ENCODE measurements at places on chromosomes 6 and 20.

DNA sequence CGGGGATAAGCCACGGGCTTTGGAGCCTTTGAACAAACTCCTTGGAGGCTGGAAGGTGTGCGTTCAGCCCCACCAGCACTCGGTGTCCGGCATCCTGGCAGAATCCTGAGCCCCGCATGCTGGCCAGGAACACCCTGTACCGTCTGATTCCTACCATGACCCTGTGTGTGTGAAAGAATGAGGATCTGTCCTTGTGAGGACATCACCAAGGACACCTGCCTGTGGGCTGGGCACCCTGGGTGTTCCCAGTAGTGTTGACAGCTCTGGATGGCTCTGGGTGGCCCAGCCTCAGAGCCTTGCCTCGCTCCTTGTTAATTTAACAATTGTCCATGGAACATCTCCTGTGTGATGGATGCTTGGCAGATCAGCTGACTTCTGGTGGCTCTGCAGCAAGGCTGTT lies 234.3 kb downstream of the QKI start:
- DNase-seq: no peak

DNA sequence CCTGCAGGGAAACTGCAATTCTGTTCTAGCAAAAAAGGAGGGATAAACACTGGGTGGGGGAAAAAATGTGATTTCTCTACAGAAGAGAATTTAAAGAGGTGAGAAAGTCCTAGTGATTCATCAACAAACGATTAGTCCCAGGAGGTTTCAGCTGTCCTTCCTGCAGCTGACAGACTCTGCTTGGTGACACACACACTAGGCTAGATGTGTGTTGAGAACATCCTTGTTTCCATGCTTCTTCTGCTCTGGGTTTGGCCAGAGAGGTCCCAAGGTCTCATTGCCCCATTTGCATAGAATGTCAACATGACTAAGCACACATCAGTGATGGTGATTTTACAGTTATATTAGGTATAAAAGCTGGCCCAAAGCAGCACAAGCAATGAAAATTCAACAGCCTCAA lies 258.3 kb downstream of the NFATC2 start:
- DNase-seq: no peak

- DNase-seq: no peak
Observed at GRCh38 chr6:144673807-144674206, 388.7 kb downstream of the UTRN start.

- no peak for DNase-seq
Observed at GRCh38 chr6:16354692-16355091, 116.3 kb downstream of the GMPR start.

- no peak for DNase-seq
Observed at GRCh38 chr6:115540077-115540869, 520.4 kb downstream of the FRK start.

- DNase-seq: no peak
Observed at GRCh38 chr20:52200870-52201269, 9.3 kb upstream of the ZFP64 start.

- DNase-seq: no peak
Observed at GRCh38 chr6:124694139-124694705, 268.0 kb upstream of the RNF217 start.

DNA sequence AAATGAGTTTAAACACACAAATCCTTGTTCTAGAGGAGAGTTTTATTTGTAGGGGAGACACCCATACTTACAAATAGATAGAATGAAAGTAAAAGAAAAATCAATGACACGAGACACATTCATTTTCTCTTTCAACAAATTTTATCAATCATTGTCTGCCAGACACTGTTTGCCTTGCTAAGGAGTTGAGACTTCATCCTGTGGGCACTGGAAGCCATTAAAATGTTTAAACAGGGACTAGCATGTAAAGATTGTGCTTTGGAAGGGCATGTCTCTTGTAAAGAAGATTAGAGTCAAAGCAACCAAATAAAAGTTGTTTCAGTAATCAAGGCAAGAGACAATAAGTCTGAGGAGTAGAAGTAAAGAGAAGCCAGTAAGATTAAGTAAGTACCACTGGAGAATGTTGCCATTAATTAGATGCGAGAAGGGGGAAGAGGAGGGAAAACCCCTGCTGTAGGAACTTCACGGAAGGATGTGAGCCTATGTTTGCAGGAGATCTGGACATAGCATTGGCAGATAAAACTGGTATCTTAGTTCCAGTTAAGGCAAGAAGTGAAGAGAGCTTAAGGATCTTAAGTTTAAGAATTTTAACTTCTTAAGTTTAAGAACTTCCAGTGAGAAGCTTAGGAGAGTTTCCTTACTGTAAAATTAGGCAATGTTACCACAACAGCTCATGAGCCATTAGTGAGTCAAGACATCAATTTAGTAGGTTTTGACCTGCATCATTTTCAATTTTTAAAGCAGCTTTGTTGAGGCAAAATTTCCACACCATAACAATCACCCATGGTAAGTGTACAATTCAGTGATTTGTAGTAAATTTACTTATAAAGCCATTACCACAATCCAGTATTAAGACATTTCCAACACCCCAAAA lies 117.0 kb upstream of the UST start:
- DNase-seq: no peak

DNA sequence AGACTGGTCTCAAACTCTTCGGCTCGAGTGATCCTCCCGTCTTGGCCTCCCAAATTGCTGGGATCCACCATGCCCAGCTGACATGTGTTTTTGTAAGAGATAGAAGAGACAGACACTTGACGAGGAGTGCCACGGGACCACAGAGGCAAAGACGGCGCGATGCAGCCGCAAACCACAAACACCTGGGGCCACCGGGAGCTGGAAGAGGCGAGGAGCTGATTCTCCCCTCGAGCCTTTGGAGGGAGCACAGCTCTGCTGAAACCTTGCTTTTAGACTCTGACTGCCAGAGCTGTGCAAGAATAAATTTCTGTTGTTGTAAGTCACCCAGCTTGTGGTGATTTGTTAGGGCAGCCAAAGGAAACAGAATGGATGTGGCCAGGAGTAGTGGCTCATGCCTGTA lies 46.9 kb downstream of the TFAP2C start:
- no peak for DNase-seq

GRCh38 chr6:25746968-25747367 lies 7.6 kb upstream of the SLC17A4 start:
- no peak for DNase-seq

- no peak for DNase-seq
Observed at GRCh38 chr6:10659699-10660348, 34.6 kb downstream of the C6orf52 start.

DNA sequence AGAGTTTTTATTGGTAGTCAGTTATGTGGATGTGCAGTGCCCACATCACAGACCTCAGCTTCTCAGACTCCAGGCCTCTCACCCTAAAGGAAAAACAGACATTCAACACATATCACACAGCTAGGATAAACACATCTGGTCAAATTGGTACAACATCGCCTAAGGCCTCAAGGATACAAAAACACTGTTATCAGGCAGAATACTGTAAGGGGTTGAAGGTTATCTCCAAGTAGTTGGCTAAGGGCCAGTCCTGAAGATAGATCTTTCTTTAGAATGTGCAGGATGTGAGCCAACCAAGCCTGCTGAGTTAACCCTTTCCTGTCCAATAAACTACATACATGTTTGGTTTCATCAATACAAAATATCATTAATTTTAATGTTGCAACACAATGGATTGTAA lies 308.4 kb upstream of the GJE1 start:
- no peak for DNase-seq

DNA sequence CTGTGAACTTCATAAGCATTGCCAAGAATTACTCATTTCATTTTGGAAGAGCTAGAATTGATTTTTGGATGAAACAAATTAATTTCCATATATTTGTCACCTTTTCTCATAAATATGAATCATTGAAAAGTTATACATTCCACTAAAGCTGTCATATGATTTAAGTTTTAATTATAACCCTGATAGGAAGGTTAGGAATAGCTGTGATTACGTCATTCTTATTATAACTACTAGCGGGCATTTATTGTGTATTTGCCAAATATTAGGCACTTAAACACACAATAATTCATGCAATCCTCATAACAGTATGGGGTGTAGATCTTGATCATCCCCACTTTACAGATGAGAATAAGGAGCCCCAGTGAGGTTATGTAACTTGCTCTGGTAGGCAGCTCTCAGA lies 77.4 kb upstream of the ENPP5 start:
- DNase-seq: no peak

DNA sequence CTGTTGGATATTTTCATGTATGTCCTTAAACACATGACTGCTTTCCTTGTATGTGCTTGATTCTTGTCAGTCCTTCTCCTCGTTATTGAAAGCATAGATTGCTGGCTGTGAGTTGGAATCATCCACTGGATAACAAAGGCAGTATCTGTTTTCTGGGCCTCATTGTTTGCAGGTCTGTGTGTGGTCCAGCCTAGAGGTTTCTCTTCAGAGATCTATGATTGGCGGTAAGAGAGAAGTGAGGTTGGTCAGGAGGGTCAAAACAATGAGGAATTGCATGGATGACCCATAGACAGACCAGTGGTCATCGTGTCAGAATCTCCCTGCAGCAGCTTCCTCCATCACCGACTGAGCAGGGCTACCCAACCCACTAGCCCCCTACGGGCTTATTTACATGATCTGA lies 915.0 kb downstream of the KIF16B start:
- DNase-seq: no peak

DNA sequence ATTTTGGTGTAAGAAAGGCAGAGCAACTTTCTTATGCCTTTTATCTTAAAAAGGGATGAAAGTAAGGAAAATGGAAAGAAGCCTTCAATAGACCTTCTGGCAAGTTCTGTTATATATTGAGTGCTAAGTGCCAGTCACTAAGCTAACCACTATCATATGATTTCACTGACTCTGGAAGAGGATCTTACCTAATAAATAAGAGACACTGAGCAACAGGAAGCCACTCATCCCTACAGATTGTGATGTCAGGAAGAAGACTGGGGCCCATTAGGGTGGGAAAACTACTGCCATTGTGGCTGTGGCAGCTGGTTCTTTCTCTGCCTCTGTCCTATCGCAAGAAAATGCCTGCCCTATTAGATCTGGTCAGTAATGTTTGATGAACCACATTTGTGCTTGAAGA lies 89.6 kb downstream of the AIG1 start:
- no peak for DNase-seq

- DNase-seq: no peak
Observed at GRCh38 chr20:59673998-59674445, 69.7 kb downstream of the PHACTR3 start.

DNA sequence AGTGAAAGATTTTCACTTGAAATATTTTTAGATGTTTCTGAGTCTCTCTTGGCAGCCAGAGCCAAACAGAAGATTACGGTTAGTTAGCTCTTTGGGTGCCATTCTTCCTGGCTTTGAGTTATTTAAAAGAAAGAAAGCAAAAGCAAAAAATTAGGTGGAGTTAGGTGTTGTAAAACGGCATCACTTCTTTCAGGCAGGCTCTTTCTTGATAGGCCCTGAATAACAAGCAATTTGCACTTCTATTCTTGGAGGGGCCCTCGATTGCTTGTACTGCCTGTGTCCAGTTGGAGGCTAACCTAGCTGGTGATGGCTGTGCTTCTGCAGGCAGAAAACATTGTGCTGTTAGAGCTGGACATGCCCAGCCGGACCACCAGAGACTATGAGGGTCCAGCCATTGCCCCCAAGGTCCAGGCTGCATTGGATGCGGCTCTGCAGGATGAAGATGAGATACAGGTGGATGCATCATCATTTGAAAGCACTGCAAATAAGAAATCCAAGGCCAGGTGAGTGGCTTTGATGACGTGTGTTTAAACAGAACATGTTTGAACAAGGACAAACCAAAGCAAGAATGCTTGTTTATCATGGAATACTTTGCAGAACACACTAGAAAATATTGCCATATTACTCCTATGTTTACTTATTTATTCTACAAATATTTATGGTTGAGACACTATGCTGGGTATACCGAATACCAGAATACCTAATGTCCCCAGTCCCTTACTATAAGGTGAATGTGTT lies 28.1 kb upstream of the ASXL1 start:
- no peak for DNase-seq

- DNase-seq: no peak
Observed at GRCh38 chr20:59448851-59449444, 148.5 kb downstream of the EDN3 start.

GRCh38 chr20:49526568-49526967 lies 41.4 kb downstream of the PTGIS start:
- DNase-seq: no peak

GRCh38 chr6:157434349-157435033 lies 53.5 kb downstream of the ZDHHC14 start:
- no peak for DNase-seq

GRCh38 chr6:113668641-113669408 lies 188.3 kb upstream of the MARCKS start:
- no peak for DNase-seq

DNA sequence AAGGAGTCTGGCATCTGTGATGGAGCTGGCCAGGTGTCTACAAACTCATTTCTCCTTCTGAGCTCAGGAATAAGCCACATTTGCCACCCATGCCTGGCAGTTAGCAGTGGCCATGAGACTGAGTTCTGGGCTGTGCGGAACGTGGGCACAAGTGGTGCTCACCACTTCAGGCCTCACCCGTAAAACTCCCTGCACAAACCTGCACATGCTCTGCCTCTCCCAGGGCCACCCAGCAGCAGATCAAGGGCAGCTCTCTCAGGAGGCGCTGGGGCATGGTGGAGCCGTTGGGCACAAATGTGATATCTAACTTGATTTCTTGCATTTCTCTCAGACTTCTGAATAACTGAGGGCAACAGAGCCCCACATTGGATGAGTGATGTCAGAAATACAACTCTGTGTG lies 269.5 kb downstream of the HIVEP2 start:
- no peak for DNase-seq

DNA sequence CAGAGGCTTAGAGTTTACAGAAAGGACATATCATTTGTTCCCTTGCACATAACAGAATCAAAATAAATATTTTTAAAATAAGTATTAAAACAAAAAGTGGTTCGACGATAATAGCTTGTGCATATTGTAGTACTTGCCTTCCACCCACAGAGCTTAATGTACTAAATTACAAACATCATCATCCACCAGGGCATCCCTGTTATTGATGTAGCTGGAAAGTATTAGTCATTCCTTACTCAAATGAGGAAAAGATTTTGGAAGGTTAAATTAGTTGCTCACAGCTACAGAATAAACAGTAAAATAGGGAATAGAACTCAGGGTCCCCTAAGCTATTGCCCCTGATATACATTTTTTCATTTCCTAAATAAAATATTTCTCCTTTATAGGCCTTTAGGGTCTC lies 150.3 kb downstream of the PTPRK start:
- no peak for DNase-seq

DNA sequence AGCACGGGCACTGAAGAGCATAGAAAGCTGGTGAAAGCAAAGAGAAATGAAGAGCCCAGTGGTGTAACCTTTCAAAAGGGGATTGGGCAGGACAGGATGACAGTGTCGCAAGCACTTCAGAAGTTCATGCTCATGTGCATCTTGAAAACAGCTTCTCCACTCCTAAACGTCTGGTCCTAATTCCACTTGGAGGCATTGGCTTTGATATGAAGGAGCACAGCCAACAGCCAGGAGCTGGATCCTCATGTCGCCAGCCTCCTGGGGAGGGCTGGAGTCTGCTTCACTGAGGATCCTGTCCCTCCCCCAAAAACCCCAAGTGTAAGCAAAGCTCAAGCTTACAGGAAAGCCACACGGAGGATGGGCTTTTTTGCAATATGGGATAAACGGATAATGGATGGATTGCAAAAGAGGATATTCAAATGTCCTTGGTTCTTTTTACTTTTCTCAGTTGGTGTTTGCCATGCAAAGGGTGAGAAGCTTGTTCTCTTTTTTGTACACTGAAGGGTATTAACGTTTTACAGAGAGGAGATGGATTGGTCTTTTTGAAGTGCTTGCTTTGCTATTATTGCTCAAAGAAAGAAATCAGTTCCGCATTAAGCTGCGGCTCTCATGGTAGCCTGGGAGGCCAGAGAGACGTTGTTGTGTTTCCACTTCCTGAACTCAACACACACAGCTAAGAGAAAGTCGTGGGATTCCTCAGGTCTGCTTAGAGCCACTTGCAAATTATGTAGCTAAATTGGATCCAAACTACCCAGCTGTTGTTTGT lies 92.2 kb downstream of the SIM1 start:
- no peak for DNase-seq

All from stimulated activated CD8-positive, alpha-beta memory T cell treated with anti-CD3 and anti-CD28 coated beads, Interleukin-7, amount 100 ng/mL, for 24 hours (primary cell).